ENCODE measurements at places on chromosomes 7 and 10. TPM values are rescaled to one million over a fixed set of nuclear protein-coding genes. Genes with fewer than 3 reads are reported as not detected.

PNLIPRP3 gene
- not detected for total RNA-seq

FGFBP3 gene
- 0.12 TPM for total RNA-seq

SPDYE8 gene
- total RNA-seq = not detected

TSPAN12 gene
- 5.5 TPM for total RNA-seq

SMO gene
- 18.9 TPM for total RNA-seq

OGA gene
- total RNA-seq = 38.5 TPM

KCND2 gene
- 1.2 TPM for total RNA-seq

PTPN20 gene
- total RNA-seq = 1.0 TPM

MMD2 gene
- total RNA-seq = not detected

HOXA2 gene
- total RNA-seq = 6.4 TPM

SLC18A3 gene
- not detected for total RNA-seq

AZGP1 gene
- 0.09 TPM for total RNA-seq

ZPBP gene
- not detected for total RNA-seq

HERPUD2 gene
- 38.0 TPM for total RNA-seq

CADPS2 gene
- total RNA-seq = 14.2 TPM

ZNF735 gene
- not detected for total RNA-seq

ZNF239 gene
- total RNA-seq = 1.2 TPM

REPIN1 gene
- total RNA-seq = 54.8 TPM

ACBD7 gene
- 0.47 TPM for total RNA-seq

NEUROD6 gene
- not detected for total RNA-seq

ASB15 gene
- not detected for total RNA-seq

TMEM176B gene
- 2.2 TPM for total RNA-seq

CALML5 gene
- total RNA-seq = not detected

CLCN1 gene
- total RNA-seq = not detected

PODXL gene
- total RNA-seq = 4.3 TPM

BCAP29 gene
- total RNA-seq = 35.2 TPM

ASB4 gene
- total RNA-seq = not detected

AGAP9 gene
- 2.1 TPM for total RNA-seq

SPDYE1 gene
- not detected for total RNA-seq

IDI2 gene
- not detected for total RNA-seq

HHEX gene
- 0.51 TPM for total RNA-seq

CFAP69 gene
- total RNA-seq = 0.17 TPM

ENKUR gene
- not detected for total RNA-seq

TCF7L2 gene
- 14.4 TPM for total RNA-seq

TWIST1 gene
- total RNA-seq = 70.1 TPM

BLNK gene
- not detected for total RNA-seq

RELN gene
- under 0.01 TPM for total RNA-seq

MACC1 gene
- under 0.01 TPM for total RNA-seq

TAS2R3 gene
- total RNA-seq = 0.17 TPM

HILPDA gene
- 29.0 TPM for total RNA-seq

SH2D4B gene
- not detected for total RNA-seq

BAIAP2L1 gene
- total RNA-seq = 1.3 TPM

C1QL3 gene
- not detected for total RNA-seq
